Fibroblast of the aortic adventitia (primary cell): ENCODE measurements at places on chromosomes 13 and 19.
A peak's percentile ranks its signal among the peaks of the same experiment; 100 is the strongest.

GRCh38 chr19:45507872-45508416 lies 665 bp downstream of the VASP start:
- peak; percentile 31 for DNase-seq

- no peak for DNase-seq
Measured at GRCh38 chr13:89554801-89555200, 1792.7 kb upstream of the MIR17HG start.

- no peak for DNase-seq
Measured at GRCh38 chr19:32631381-32631780, 43.6 kb downstream of the ANKRD27 start.

- peak; percentile 65 for DNase-seq
Measured at GRCh38 chr19:12801466-12802266, at the start of the genes PRDX2 and THSD8. PRDX2 (minus strand) TSS chr19:12801800; CDS start chr19:12801261, 539 bp downstream. THSD8 (plus strand) TSS chr19:12802069; CDS start chr19:12802072, 3 bp downstream.

GRCh38 chr19:50490411-50490811 lies 13.8 kb upstream of the GARIN5A start:
- DNase-seq, result no peak

DNA sequence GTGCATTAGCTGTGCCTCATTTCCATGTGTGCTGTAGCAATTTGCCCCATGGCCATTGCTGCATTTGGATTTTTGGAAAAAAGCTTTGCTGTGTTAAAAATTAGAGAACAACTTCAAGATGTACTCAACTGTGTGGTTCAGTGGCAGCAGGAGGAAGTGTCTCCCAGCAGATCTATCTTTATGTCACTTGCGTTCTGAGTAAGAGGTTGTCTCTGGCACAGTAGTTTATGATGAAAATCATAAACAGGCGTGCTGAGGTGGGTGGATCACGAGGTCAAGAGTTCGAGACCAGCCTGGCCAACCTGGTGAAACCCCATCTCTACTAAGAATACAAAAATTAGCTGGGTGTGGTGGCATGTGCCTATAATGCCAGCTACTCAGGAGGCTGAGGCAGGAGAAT lies 29.0 kb upstream of the RNF17 start:
- no peak for DNase-seq

DNA sequence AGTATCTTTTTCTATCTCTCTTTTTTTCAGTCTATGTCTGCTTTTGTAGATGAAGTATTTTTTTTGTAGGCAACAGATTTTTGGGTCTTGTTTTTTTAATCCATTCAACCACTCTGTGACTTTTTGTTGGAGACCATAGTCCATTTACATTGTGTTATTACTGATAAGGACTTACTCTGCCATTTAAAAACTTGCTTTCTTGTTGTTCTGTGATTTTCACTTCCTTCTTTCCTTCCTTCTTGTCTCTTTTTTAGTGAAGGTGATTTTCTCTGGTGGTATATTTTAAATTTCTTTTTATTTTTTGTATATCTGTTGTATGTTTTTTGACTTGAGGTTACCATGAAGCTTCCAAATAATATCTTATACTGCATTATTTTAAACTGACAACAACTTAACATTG lies 79.5 kb downstream of the COG6 start:
- DNase-seq, result no peak

DNA sequence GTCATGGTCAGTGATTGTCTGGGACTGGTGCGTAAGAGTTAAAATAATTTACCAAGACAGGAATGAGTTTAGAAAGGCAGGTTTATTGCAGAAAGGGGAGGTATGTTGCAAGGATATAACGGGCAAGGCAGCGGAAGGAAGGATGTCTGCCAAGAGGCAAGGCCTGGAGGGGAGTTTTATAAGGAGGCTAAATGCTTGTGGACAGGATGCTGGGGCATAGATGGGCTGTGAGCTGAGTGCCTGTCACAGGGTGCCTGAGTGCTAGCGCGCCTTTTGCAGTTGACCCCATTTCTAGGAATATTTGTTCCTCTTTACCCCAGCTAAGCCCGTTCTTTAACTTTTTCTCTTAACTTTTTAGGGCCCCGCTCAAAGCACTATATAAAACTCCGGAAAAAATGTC lies 58.7 kb downstream of the TEX26 start:
- DNase-seq, result no peak

DNA sequence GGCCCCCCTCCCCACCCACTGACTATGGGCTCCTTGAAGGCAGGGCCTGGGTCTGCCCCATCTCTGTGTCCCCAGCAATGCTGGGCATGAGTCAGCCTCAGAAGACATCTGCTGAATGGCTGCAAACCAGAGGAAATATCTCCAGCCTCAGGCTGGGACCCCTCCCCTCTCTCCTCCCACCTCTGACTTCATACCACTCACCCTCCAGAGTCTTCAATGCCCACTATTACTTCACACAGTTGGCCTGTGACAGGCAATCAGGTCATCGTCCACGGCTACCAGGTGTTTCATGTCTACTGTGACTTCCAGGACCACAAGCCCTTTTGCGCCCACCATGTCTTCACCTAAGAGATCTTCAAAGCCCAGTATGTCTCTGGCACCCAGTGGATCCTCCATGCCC lies at the start of gene SRRM5:
Gene SRRM5 (plus strand): TSS at position 301 of the 400 bp plus-strand sequence. CDS start 34 bp downstream, at position 335.
- no peak for DNase-seq

DNA sequence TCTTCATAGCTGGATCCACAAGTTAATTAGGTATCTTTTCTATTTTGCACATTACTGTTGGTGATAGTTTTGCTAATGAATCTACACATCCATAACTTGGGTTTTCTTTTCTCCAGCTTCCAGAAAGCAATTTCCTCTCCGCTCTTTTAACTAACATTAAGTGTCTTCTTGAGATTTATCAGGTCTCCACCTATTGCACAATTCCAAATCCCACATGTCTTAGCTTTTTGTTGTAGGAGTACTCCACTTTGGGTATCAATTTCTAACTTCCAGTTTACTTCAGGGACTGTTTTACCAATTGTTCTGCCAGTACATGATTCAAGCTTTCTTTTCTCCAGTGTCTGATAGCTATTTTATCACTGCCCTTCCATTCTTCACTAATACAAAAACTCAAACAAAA lies 129.6 kb downstream of the OLFM4 start:
- no peak for DNase-seq

- peak; percentile 81 for DNase-seq
Measured at GRCh38 chr13:51793570-51794271, 10.2 kb downstream of the DHRS12 start.

GRCh38 chr19:2678044-2678671 lies 24.3 kb downstream of the GNG7 start:
- no peak for DNase-seq

GRCh38 chr19:30254158-30254557 lies 118.0 kb upstream of the ZNF536 start:
- DNase-seq, result no peak

GRCh38 chr13:114110091-114110829 lies 22.2 kb downstream of the RASA3 start:
- no peak for DNase-seq

- DNase-seq, result no peak
Measured at GRCh38 chr13:36313047-36313969, 15.7 kb upstream of the CCDC169 start.

- no peak for DNase-seq
Measured at GRCh38 chr13:47932950-47933923, 67.8 kb downstream of the SUCLA2 start.

DNA sequence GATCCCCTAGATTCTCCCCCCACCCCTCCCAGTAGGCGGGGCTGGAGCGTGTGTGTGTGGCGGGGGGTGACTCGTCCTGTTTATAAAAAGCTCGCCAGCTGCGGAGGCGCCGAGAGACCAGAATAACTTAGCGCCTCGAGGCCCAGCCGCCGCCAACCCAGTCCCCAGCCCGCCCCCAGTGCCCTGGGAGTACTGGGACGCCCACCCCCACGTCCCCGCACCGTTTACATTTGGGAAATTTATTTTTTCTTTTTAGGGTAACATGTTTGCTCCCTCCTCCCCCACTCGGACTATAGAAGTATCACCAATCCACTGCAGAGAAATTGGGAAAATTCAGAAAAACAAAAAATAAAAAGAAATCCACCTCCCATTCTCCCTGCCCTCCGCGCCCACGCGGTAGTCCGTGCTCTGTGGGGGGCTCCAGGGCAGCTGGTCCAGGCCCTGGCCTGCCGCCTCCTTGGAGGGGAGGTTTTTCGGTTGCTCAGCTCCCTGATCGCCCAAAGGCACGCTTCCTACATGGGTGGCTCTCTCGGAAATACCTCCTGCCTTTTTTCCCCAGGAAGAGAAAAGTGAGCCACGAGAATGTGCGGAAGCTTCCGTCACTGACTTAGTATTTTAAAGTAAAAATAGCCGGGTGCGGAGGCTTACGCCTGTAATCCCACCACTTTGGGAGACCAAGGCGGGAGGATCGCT lies 1.5 kb upstream of the RAB3A start:
- DNase-seq, result peak; percentile 79

DNA sequence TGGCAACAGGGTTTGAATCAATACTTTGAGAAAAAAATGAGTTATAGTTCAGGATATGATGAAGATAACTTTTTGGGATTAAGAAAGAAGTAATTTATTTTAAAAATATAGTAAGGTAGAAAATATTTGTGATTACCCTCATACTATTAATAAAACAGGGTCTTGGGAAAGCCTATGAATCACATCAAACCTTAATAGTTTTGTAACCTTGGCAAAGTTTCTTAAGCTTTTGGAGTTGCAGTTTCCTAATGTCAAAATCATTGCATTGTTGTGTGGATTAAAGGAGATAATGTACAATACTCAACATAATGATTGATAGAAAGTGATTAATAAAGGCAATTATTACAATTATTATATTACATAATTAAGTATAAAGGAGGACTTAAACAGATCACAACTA lies 149.0 kb downstream of the LMO7 start:
- peak; percentile 75 for DNase-seq

GRCh38 chr13:25429466-25429865 lies 57.7 kb downstream of the ATP8A2 start:
- DNase-seq, result no peak

GRCh38 chr19:42313096-42313839 lies at the start of gene TMEM145:
TMEM145 (plus strand) TSS chr19:42313309; CDS start chr19:42313377, 68 bp downstream.
- DNase-seq, result peak; percentile 45

DNA sequence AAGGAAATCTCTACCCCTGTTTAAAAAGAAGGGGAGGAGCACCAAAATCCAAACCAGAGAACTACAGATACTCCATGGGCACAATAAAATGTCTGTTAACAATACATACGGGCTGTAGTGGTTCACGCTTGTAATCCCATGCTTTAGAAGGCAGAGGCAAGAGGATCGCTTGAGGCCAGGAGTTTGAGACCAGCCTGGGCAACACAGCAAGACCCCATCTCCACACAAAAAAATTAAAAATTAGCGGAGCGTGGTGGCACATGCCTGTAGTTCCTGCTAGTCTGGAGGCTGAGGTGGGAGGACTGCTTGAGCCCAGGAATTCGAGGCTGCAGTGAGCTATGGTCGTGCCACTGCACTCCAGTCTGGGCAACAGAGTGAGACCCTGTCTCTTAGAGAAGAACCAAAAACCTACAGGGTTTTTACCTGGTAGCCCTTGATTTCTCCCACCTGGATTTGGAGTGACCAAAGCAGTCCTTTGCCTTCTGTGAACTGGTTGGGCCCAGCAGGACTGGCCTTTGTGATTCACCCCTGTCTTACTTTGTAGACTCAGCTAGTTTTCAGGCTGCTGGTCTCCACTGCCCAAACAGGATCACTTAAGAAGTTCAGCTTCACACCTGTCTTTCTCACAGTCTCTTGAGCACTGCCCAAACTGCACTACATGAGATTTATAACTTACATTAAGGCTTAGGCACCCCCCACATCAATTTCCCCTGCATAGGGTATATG lies 38.7 kb upstream of the FLT1 start:
- no peak for DNase-seq

GRCh38 chr19:10006335-10006708 lies 4.0 kb downstream of the COL5A3 start:
- peak; percentile 57 for DNase-seq
